ENCODE measurements at places on chromosomes 4 and X.

GRCh38 chr4:14046642-14047041 is 419.1 kb upstream of the BOD1L1 start:
- no peak for DNase-seq

DNA sequence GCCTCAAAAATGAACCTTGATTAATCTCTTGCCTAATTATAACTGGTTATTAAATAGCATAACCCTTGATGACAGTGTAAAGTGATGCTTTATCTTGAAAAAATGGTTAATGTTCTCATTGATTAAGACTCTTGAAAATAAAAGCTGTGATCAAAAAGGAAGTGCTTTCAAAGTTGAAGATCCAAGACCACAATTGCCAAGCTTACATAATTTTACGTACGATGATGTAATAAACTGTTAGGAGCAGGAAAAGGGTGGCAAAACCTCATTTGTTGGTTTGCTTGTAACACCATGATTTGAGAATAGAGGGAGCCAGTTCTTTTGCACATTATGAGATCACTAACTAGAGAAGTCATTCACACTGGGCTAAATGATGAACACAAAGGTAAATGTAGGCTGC is 322.2 kb downstream of the ADGRL3 start:
- no peak for DNase-seq

- no peak for DNase-seq
Measured at GRCh38 chr4:30553706-30554105, 166.5 kb upstream of the PCDH7 start.

DNA sequence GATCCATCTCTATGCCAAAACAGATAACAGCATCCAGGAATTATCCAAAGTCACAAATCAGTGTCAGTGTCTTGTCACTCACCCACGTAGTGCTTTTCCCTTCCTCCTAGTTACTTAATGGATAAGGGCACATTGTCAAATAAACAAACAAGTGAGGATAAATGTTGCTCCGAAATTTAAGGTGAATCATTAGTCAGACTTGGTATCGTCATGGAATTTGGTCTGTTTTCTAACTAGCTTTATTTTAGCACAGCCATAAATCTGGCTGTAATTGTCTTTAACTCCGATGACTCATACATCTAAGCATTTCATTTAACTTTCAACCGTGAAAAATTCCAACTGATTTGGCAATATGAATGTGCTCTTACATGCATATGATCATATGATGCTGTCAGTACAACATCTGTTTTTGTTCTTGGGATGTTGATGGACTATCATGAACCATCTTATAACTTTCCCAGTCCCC is 83.3 kb downstream of the SNCA start:
- no peak for DNase-seq

GRCh38 chrX:14030174-14030530 is 460 bp upstream of the GEMIN8 start:
- no peak for DNase-seq

DNA sequence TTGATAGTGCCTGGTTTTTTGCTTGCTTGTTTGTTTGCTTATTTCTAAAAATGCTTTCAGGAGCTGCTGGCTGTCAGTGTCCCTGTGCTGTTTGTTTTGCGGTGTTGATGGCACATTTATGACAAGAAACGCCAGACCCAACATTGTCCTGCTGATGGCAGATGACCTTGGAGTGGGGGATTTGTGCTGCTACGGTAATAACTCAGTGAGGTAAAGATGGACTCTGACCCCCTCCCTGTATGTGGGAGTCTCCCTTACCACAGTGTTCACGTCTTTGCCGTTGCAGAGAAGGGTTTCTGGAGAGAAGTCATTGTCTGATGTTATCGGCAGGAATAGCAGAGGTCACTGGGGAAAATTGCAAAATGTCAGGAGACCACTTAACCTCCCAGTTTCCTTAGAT is at the start of gene ARSH:
TSS of gene ARSH (plus strand) at position 52 of the 400 bp plus-strand sequence. CDS start at position 119, 67 bp downstream.
- DNase-seq = no peak

DNA sequence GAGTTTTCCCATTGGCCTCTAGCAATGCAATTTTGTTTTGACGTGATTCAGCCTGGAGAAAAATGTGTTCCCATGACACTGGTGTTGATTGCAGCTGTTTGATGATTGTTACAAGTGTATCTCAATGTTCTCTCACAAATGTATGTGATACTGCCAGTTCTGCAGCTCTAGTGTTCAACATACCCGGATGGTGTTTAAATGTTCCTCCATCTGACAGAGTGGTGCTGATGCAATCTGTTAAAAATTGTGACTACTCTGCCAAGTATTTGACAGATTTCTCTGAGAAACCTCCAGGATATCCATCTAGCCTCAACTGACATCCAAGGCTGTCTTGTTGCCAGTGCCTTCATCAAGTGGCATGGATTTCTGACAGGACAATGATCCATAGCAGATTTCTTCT is 657.2 kb upstream of the DIAPH2 start:
- no peak for DNase-seq

- DNase-seq = no peak
Measured at GRCh38 chr4:76758290-76758882, 139.6 kb downstream of the SOWAHB start.

- DNase-seq = no peak
Measured at GRCh38 chr4:118682928-118683327, 2.3 kb upstream of the METTL14 start.

All from central memory CD8-positive, alpha-beta T cell (primary cell).